ENCODE measurements at places on chromosomes 3 and 15.

DNA sequence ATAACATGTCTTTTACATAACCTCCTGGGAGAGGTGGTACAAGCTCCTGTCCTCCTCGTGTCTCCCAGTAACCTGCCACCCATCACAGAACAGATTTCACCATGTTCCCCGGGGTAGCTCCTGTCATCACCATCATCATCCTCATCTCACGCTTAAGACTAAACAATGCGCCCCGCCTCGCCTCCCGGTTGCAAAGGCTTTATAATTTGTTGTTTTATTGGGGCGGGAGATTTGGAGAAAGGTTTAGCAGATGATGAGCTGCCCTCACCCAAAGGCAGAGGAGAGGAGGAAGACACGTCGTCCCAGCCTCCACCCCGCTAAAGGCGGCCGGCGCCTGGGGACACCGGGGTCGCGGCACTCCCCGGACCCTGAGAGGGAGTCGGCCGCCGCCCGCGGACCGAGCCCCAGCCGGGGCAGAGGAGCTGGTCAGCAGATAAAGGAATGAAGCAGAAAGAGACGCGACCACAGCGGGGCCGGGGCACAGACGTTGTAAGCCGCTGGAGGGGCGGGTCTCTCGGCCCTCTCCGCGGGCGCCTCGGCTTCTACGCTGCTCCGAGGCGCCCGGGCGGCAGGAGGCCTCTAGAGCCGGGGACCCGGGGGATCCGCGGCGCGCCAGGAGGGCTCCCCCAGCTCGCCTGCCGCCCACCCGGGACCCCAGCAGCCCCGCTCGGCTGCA lies 589 bp downstream of the HERC1 start:
- no peak for DNase-seq

GRCh38 chr15:92149465-92149864 lies 244.2 kb upstream of the ST8SIA2 start:
- no peak for DNase-seq

DNA sequence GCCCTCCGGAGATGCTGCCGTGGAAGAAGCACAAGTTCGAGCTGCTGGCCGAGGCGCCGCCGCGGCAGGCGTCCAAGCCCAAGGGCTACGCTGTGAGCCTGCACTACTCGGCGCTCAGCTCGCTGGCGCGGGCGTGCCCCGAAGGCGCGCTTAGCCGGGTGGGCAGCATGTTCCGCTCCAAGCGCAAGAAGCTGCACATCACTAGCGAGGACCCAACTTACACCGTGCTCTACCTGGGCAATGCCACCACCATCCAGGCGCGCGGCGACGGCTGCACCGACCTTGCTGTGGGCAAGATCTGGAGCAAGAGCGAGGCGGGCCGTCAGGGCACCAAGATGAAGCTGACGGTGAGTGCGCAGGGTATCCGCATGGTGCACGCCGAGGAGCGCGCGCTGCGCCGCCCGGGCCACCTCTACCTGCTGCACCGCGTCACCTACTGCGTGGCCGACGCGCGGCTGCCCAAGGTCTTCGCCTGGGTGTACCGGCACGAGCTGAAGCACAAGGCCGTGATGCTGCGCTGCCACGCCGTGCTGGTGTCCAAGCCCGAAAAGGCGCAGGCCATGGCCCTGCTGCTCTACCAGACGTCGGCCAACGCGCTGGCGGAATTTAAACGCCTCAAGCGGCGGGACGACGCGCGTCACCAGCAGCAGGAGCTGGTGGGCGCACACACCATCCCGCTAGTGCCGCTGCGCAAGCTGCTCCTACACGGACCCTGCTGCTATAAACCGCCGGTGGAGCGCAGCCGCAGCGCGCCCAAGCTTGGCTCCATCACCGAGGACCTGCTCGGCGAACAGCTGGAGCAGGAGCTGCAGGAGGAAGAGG lies 1.3 kb downstream of the FAM43A start:
- peak; percentile 16 for DNase-seq

DNA sequence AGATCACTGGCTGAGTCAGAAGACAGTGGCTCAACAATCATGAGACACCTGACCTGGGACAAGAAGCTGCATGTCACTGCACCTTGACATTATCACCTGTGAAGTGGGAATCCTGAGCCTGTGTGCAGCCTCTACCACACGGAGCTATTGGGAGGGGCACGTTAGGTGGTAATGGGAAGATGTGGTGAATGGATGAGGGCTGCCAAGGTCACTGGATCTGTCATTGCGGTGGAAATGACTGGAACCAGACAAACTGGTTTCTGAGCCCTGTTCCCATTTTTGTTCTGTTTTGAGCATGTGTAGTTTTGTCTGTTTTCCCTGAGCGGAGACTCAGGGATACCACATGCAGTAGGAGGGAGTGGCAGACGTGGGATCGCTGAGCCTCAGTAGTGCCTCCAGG lies 235.5 kb downstream of the OPA1 start:
- DNase-seq: no peak

GRCh38 chr3:127462111-127462655 lies 128.3 kb downstream of the TPRA1 start:
- no peak for DNase-seq

- no peak for DNase-seq
These were observed 23.5 kb downstream of the MAGEF1 start for GRCh38 chr3:184688251-184688881.

DNA sequence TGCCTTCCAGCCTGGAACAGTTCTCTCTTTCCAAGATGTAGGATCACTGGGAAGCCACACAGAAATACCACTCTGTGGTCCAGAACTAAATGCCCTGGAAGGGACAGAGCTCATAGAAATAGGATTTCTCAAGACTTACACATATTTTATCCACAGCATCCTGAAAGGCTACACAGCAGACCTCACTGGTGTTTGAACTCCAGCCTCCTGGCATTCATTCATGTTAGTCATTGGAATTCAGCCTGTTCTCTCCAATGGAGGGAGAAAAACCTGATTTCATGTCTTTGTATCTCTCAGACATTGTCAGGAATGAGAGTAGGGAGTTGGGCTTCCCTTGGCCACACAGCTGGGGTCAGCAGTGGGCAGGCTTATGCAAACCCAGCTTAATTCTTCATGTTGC lies 121.1 kb upstream of the PPP2R3A start:
- no peak for DNase-seq

DNA sequence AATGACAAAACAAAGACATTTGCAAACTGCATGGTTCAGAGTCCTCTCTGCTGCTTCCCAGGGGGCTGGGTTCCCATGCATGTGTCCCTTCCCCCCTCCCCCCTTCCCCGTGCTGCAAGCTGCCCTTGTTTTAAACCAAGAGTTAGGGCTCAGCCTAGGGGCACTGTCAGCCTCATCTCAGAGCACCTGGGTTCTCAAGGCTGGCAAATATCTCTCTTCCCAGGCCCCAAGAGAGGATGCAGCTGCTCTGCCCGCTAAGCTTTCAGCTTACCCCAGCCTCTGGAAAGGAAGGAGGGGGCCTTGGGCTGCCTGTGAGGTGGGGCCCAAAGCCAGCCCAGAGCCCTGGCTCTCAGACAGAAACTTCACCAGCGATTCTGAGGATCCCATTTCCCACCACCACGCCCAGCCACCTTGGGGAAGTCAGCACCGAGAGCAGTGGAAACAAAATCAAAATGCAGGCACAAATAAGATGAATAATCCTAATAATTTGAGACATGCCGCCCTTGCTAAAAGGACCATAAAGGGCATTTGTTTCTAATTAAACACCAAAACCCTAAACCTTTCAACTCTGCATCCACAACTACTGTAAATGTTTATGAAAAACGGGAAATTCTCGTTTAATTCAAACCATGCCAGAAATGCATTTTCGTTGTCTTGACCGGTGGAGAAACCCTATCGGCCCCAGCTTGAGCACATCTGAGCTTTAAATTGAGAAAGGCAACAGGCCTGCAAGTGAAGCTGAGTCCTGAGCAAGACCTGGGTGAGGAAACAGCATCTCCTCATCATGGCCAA lies 67.7 kb upstream of the WNT5A start:
- no peak for DNase-seq

DNA sequence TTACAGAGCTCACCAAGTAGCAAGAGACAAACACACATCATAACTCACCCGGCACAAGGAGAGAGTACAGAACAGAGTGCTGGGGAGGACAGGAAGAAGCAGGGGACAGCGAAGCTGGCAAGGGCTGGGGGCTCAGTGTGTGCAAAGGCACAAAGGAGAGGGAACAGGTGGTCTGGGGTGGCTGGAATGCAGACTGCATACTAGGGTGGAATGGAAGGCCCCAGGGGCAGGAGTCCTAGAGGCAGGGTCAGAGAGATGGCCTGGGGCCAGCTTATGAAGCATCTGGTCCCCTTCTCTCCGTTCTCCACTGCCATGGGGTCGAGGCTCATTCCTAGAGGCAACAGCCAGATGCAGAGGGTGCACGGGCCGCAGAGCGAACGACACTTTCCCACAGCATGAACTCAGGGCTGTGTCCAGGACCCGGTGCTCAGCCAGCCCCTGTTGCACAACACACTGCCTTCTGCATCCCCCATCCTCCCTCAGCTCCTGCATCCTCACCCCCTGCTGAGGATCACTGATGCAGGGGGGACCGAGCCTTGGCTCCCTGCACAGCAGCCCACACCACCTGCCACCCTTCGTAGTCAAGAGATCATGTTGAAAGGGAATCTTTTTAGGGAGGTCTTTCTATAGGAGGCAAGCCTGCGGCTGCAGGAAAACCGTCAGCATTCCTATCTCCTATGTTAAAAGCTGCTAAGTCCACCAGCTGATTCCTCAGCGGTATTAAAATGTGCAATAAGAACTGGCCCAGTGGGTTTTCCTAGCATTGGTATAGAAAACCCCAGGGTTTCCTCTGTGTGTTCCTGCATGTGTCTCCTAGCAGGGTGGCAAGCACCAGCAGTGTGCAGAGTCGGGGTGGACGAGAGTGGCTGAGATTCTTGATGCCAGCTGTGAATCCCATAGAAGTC lies 293.5 kb downstream of the UACA start:
- no peak for DNase-seq

GRCh38 chr3:94596887-94597566 lies 534.2 kb downstream of the NSUN3 start:
- no peak for DNase-seq

GRCh38 chr15:83734487-83734886 lies 80.6 kb downstream of the ADAMTSL3 start:
- DNase-seq: no peak

DNA sequence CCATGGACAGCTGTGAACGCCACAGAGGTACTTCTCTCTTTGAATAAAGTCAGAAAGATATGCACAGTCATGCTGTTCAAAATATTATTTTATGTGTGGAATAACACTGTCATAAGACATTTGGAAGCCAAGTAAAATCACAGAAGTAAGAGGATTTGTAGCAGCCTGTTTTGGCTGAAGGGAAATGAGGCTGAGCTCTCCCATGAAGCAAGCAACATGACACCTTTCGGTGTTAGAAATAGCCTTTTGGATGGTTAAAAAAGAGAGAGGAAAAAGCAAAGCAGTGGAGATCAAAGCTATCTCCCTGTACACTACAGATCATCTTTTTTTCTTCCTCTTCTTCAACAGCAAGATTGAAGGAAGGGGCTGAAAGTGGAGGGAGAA lies 755.3 kb downstream of the ROBO1 start:
- DNase-seq: no peak

- no peak for DNase-seq
These were observed 43.6 kb downstream of the DMXL2 start for GRCh38 chr15:51579012-51579411.

- DNase-seq: no peak
These were observed 37.3 kb downstream of the EXOG start for GRCh38 chr3:38533285-38533976.

DNA sequence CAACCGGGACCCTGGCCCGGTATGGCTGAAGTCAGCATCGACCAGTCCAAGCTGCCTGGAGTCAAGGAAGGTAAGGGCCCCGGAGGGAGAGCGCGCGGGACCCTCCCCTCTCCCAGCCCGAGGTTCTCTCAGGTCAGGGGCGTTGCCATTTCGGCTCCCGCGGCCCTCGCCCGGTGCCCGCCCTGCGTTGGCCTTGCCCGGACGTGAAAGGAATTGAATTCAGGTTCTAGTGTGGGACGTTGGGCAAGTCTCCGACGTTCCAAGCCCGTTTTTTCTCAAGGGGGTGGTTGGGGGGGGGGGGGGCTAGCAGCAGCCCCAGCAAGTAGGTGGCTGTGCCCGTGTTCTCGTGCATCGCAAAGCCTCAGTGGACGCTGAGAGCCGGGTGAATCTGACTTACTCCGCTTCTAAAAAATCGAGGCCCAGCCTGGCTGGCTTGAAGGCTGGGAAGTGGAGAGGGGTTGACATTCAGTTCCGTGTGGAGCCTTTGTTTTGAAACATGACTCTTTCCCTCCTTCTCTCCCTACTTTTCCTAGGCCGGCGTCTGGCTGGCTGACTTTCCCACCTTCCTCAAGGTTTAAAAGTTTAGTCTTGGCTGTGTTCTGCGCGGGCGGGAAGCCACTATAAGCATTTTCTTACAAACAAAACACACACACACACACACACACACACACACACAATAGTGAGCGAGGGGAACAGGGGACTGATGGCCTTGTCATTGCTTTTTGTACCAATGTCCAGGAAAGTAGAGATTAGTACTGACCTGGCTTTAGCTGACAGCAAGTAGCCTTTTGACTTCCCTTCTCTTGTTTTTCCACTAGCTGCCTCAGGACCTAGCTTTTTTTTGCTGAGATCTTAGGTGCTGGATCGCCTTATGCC lies at the start of gene UTS2B:
Gene UTS2B (minus strand): TSS at position 873 of the 876 bp plus-strand sequence. CDS start 48,337 bp downstream, outside the sequence.
- DNase-seq: peak; percentile 16

- DNase-seq: no peak
These were observed 101.7 kb upstream of the SMAD3 start for GRCh38 chr15:66963710-66964109.

DNA sequence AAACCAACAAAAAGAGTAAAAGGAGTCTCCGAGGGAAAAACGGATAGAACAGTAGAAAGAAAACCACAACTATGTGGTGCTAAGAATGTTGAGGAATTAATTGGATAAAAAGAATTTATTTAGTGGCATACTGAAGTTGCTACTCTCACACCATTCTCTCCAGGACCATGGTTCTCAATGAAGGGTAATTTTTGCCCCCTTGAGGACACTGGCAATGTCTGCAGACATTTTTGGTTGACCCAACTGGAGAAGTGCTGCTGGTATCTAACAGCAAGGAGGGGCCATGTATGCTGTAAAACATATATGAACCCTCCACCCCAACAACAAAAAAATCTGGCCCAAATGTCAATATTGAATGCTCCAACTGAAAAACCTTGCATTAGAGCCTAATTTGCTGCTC lies 85.9 kb upstream of the CSPG5 start:
- DNase-seq: no peak

DNA sequence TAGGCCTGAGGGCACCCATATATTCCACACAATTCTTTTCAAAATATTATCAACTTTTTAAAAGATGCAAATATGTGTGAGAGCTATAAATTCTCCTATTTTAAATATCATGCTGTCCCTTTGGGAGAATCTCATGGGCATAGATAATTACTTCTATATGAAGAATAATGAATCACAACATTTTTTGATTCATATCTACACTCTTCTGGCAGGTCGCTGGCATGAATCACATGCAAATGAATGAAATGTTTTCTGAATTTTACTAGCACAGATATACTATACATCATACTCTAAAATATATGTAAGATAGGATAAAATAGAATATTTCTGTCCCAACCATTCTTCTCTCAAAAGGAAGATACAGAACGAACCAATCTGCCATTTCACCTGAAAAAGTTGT lies 277.7 kb upstream of the KCNH8 start:
- no peak for DNase-seq

GRCh38 chr3:197368821-197369220 lies 70.4 kb upstream of the DLG1 start:
- DNase-seq: no peak
